ENCODE measurements at places on chromosomes 3 and 15.

DNA sequence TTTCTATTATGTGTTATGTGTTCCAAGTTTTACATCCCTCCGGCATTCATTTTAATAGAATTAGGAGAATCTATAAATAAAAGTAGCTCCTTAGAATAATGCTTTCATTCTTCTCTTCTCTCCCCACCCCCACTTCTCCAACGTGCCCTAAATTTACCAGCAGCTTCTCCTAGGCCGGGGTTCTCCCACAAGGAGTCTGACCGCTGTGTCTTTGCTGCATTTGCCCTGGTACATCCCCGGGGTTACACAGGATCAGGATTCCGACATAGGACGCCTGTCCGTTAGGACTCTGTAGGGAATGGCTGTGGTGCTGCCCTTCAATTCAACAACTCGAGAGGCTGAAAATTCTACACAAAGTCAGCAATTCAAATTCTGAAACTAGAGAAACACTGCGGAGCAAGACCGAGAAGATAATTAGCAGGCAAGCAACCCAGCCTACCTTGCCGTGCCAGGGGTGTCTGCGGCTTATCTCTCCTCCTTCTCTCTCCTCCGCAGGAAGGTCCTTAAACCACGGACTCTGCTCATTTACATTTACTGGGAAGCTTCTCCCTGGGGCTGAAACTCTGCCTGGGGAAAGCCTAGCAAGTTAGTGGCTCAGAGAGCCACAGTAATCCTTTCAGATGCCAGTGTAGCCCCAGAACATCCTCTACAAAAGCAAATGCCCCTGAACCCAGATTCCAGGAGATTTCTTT is 18.8 kb downstream of the PCSK6 start:
- DNase-seq, result no peak

DNA sequence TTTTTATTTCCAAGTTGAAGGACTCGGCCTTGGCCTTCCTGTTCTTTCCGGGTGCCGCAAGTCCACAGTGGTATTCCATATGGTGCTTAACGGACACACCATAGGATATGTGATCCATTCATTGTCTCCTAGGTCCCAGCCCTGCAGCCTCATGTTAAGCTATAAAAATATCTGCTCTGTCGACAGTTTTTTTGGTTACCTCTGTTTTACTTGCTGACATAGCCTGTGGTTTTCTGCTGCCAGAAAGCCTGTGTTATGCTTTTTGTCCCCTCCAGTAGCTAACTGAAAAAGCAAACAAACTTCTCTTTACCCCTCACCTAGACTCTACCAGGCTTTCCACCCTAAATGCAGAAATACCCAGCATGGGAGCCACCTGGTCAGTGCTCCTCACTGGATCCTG is 5.3 kb downstream of the INAFM2 start:
- no peak for DNase-seq

DNA sequence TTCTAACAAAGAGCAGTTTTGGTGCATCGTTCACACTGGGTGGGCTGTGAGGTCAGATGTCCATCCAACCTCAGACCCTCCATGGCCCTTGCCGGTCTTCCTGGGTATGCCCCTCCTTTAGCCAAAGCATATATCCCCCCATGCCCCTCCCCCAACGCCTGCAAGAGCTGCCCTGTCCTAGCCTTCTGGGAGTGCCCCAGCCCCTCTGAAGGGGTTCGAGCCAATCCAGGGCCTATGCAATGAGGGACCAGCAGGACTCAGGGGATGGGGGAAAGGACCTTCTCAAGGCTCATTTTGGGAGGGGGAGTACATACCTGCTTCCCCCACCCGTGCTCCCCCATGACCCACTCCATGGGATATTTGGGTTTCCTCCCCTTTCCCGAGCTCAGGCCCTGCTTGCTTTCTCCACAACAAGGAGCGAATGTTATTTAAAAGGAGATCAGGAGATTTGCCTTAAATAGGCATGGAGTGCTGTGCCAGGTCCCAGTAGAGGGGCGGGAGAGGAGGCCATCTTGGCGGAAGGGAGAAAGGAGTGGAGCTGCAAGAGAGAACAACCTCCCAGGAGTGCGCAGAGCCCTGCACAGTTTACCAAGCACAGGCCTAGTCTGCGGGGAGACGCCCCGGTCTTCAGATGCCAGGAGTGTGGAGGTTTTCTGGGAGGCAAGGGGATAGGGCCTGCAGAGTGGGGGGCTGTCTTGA is 18.2 kb downstream of the PIF1 start:
- DNase-seq, result no peak

DNA sequence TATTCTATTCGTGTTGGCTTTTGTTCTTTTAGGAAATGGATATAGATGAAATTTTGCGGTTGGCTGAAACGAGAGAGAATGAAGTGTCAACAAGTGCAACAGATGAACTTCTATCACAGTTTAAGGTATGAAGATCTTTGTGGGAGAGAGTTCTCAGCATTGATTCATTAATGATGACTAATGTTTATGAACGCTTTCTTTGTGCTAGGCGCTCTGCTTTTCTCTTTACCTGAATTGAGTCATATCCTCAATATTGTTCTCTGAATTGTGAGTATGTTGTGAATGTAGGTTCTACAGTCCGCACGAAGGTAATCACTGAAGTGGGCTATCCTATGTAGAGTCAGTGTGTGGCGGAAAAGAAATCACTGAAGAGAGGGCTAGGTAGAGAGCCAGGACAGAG is 81.2 kb downstream of the CHD2 start:
- no peak for DNase-seq

- peak; percentile 57 for DNase-seq
Measured at GRCh38 chr15:92958105-92958504, 58.0 kb downstream of the CHD2 start.

DNA sequence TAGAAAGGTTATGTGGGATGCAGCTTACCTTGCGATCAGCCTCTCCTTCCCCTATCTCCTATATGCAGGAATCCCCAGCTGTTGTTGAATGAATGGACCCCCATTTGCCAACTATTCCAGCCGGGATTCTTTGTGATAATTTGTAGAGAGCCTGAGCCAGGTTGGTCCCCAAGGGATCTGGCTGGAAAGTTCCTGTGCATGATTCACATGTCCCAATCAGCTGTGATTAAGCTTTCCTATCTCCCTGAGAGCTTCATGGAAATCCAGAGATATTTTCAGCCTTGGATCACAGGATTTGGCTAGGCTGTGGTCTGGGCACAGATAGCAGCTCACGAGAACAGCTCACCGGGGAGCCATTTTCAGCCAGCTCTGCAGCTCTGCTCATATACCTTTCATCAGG is 76.7 kb downstream of the ARNT2 start:
- DNase-seq, result no peak

GRCh38 chr15:78969687-78970349 is 25.0 kb upstream of the CTSH start:
- no peak for DNase-seq

Data from CD4-positive, alpha-beta T cell treated with Interleukin-6 for 4 hours (primary cell).